ENCODE measurements at places on chromosomes 3 and 15.

DNA sequence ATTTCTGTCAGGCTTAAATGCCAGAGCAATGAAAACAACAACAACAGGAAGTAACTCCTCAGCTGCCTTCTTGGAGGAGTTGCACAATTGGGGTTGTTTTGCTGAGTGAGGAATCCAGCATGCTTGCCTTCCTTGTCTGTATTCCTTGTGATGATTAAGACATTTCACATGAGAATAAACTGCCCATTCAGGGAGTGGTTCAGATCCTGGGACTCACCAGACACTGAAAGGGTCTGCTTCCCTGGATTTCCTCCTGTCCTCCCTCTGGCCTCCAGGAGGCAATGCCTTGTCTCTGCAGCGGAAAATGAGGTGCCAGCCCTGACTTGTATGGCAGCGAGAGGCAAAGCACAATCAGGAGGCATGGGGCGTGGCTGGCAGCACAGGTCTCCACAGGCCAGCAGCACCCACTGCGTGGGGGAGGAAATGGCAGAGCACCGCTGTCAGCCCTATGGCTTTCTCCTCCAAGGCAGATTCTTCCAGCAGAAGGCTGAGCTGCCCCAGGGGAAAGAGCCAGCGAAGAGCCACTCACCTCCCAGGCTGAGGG is 41.5 kb downstream of the RBP2 start:
- DNase-seq, result no peak

- no peak for DNase-seq
These were observed 99.6 kb upstream of the ETV5 start for GRCh38 chr3:186208296-186208989.

- DNase-seq, result no peak
These were observed 62.0 kb upstream of the NR2E3 start for GRCh38 chr15:71748293-71748718.

DNA sequence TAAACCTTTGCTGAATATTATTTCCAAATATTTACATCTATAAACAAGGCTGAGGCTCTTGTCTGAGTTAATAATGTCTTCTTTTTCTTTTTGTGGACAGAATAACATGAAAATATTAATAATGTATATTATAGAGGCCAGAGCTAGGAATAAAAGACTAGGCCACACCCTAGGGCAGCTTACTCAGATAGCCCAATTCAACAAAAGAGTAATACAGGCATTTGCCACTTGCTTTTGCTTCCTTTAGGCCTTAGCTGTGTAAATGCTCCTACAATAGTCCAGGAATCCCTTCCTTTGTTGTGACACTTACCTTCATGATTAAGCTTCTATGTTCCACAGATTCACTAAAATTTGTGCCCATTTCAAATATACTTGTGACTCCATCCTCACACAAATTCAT is 16.5 kb downstream of the IMPG2 start:
- DNase-seq, result no peak

DNA sequence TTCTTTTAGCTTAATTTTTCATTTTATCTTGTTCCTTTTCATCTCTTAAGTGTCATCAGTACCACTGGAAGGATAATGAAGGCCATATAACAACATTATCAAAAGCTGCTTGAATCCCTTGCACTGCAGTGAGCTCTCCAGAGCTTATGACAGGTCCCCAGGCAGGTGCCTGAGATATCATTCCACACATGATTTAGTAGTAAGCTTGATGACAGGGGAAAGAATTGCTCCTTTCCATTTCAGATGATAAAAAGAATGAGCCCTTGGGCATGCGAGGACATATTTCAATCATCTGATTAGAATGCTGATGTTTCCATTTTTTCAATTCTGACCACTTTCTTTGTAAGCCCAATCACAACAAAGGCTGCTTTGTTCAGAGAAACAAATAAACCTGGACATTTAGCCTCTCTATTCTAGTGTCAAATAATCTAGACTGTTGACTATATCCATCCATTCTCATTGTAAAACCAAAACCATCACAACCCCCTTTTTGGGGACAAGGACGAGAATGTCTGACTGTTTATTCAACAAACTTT is 567.8 kb downstream of the IGSF11 start:
- no peak for DNase-seq

DNA sequence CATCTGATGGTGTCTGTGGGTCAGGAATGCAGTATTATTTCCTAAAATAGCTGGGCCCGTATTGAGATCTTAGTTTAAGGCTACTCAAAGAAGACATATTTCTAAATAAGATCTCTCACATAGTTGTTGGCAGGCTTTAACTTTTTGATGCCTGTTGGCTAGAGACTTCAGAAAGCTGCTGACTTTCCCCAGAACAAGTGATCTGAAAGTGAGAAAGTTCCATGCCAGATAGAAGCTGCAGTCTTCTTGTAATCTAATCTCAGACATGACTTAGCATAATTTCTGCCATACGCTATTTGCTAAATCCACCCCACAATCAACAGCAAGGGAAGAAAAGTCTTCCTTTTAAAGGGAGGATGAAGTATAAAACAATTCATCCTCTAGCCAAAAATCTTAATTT is 867.1 kb downstream of the IGSF11 start:
- no peak for DNase-seq

- no peak for DNase-seq
These were observed 655.7 kb upstream of the ARPP21 start for GRCh38 chr3:34983631-34984030.

DNA sequence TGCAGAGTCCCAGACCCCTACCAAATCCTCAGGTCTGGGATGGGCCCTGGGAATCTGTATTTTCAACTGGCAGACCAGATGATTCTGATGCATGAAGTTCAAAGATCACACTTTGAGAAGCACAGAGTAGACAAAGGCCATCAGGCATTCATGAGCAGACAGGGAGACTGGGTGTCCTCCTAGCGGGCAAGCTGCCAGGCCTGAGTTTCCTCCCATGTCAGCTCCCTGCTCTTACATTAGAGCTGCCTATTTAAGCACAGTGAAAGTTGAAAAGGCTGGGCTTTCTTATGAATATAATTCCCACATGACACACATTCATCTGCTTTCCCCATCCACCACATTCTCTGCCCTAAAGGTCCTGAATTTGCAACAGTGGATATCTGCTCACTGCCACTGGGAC is 14.0 kb downstream of the CAPN3 start:
- DNase-seq, result no peak

DNA sequence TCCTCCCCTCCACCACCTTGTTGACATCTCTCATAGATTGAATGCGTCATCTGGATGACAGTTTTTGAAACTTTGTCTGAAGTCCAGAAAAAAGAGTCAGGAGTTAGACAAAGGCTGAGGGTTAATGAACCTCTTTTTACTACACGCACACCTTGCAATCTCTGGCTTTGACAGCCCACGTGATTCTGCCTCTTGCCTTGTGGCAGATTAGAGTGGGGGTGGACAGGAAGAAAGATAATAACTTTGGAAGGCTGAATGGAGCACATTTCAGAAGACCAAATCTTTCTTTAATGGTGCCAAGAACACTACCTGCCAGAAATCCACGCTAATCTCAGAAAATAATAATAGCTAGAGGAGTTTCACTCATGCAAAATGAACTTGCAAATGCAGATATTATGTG is 327.9 kb upstream of the TRIM42 start:
- no peak for DNase-seq

DNA sequence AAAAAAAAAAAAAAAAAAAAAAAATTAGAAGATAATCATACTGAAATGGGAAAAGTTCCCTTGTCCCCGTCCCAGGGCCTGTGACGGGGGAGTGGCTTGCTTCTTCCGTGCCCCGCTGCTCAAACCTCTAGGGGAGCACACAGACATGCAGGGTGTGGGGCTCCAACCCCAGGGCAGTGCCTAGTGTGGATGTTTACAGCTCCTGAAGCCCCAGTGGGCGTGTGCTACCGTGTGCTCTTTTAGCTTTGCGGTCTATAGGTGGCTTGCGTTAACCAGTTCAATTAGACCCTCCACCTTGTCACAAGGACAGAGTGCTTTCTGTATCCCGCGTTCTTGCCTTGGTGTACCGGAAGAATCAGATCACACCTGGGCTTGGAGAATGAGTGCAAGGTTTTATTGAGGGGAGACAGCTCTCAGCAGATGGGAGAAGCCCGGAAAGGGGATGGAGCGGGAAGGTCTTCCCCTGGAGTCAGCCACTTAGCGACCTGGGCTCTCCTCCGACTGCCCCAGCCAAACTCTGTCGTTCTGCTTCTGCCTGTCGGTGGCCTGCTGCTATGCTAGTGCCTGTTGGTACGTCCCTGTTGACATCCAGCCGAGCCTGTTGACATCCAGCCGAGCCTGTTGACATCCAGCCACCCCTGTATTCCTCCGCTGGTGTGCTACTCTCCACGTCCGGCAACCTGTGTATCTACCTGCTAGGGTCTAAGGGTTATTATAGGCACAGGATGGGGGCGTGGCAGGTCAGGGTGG is 569.8 kb downstream of the VGLL3 start:
- no peak for DNase-seq

- no peak for DNase-seq
These were observed 11.4 kb upstream of the PRR20G start for GRCh38 chr3:127299276-127299675.

GRCh38 chr3:43726521-43726920 is 35.8 kb downstream of the ABHD5 start:
- no peak for DNase-seq

- no peak for DNase-seq
These were observed 57.0 kb downstream of the ISG20 start for GRCh38 chr15:88695691-88696251.

DNA sequence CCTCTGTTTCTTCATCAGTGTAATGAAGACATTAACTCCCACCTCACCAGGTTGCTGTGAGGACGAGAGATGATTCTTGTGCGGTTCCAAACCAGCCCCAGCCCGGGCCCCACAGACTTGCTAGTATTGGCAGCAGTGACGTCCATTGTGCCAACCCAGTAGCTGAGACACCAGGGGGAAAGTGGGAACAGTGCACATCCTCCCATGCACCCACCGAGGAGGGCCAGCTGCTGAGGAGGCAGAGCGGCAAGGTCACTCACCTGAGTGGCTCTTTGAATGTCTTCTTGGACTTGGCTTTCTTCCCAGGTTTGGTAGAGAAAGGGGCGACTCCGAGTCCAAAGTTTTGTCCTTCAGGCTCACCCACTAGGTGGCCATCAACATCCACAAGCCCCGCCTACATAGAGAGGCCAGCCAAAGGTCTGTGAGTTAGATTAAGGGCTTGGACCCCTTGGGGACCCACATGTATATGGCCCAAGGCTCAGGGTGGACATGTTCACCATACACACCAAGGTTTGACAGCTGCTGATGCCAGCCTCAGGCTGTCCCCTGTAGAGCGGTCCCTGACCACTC is 38.0 kb downstream of the KIF9 start:
- DNase-seq, result no peak

DNA sequence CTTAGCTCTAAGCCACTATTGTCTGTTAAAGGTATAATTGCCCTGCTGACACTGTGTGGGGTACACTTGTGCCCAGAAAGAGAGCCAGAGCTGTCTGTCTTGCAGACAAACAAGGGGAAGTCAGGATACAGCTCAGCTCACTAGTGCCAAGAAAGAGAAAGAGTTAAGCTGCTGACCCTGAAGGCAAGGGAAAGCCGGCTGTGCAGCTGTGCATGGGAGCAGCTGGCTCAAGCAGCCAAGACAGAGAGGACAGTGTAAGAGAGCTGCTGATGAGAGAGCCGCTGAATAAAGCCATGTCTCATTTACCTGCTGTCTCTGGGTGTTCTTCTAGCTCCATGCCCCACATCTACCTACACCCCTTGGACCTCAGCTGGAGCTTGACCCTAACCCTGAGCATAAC is 428.1 kb upstream of the NAALADL2 start:
- no peak for DNase-seq

GRCh38 chr15:60204131-60204885 is 193.5 kb downstream of the ANXA2 start:
- no peak for DNase-seq

DNA sequence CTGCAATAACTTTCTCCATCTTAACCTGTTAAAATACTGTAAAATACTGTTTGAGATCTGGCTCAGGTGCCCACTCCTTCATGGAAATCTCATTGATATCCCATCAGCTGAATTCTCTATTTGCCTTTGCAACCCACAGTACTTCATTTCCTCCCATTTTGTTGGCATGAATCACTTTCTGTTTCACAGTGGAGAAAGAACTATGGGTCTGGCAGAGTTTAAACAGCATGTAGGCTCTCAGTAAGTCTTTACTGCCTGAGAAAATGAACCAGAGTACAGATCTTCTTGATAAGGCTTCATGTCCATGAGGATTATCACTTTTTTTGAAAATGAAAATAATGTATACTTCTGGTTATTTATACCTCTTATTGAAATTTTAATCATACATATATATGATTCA is 245.9 kb downstream of the NAALADL2 start:
- no peak for DNase-seq

DNA sequence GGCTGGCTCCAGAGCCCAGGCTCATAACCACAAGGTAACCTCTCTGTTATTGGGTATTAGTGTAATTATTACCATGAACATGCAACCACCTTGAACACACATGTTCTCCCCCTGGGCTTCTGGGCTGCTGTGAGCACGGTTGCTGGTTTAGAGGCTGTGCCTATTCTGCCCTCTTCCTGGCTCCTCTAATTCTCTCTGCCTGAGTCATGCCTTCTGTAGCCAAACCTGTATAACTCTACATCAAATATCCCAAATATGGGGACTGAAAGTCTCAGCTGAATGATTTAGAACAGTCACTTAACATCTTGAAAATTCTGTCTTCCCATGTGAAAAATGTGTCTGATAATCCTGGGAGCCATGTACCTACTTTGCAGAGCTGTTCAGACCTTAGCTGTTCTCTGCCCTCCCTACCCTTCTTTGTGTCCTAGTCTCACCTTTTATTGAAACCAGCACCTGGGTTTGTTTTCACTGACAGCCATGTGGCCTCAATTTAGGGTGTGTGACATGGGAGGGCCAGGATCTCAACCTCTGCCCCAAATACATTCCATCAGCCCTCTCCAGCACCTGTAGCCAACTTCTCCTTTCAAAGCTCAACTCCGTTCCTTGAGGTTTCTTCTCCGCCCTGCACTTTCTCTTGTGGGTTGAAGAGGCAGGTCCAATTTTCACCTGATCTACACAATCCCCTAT is 60.7 kb downstream of the PDZRN3 start:
- no peak for DNase-seq

DNA sequence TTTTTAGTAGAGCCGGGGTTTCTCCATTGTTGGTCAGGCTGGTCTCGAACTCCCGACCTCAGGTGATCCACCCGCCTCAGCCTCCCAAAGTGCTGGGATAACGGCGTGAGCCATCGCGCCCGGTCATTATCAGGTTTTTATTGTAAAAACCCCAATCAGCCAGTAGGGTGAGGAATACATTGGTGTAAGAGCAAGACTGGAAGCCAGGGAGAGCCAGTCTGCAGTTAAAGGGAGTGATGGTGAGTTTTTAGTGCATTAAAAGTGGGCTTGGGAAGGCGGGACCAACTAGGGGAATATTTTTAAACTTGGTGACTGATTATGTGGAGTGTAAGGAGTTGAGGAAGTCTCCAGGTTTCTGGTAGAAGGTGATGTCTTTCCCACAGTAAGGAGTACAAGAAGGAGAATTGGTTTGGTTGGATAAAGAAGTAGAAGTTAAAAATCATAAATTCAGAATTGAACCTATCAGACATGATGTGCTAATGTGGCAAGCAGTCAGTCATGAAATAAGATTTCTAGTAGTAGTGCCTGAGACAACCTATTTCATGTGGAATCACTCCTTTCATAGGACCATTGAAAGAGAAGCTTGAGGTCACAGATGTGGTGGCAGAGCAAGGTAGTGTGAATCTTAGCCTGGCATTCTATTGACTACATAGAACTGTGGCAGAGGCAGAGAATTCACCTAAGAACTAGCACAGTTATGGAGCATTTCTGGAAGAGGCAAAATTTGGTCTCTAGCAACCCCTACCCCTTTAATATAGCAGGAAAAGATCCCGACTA is 2.4 kb upstream of the DCBLD2 start:
- no peak for DNase-seq
